Activated CD4-positive, alpha-beta T cell treated with anti-CD3 and anti-CD28 coated beads, Interleukin-2, amount 50 U/mL, for 24 hours (primary cell): ENCODE measurements at places on chromosomes 2 and 18.

DNA sequence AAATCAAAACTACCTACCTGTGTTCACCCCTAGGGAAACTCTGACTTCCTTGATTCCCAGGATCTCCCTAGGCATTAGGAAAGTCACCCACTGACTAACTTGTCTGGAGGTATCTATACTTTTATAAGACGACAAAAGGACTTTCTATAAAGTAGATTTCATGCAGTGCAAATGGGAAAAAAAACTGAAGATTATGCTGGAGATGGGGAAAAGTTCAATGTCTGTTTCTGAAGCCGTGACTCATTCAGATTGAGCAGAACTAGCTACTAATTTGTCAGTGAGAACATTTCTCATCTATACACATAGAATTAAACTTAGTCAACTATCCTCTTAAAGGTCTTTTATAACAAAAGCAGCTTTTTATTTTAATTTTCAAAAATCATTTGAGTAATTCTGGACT lies 6.0 kb downstream of the SEPTIN10 start:
- no peak for DNase-seq

DNA sequence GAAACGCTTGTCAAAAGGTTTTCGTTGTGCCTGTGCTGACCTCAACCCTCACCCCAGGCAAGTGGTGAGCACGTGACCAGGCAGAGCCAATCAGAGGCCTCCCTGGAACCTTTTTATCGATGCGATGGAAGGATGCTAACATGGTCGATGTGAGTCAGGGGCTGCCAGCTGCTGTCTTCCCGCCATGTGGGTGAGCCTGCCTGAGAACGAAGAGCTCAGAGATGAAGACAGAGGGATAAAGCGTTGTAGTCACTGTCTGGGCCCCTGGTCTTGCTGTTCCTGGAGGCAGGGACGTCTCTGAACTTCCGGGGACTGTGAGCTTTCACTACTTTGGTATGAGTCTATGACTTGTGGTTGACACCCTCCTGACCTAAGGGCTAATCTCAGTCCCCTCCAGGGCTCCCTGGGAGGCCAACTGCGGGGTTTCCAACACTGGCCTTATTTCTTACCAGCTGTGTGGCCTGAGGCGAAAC lies 18.6 kb downstream of the DNMT3A start:
- DNase-seq: no peak

DNA sequence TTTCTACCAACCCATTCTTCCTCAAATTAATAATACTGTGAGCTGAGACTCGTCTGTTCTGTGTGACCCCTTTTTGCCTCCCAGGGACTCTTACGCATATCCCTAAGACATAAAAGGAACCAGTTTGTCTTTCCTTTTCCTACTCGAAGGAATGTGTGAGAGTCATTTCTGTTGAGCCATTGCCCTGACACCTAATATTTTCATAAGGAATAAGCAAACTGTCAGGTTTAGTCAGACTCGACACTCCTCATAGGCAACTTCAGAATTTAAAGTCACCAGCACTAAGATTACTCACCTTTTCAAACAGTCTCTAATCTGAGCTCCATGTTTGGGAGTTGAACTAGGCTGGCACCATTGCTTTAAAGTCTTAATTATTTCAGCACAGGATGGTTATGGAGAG lies 305.5 kb downstream of the IKZF2 start:
- no peak for DNase-seq

DNA sequence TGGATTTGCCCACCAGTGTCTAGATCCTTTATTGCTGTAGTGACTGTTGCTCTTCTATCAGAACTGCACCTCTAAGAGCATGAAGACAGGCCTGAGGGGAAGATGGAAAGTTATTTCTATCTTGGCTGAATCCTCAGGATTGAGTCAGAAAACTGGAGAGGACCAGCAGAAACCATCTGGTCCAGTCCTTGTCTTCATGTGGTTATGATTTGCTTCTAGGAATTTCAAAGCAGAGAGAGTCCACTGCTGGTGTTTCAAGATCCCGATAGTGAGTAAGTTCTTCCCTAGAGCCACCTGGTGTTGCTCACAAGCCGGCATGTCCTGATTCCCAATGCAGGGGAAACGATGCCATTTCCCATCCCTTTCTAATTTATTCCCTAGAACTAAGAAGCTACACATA lies 84.2 kb downstream of the NCKAP5 start:
- no peak for DNase-seq

- DNase-seq: no peak
These were observed 40.7 kb upstream of the CABLES1 start for GRCh38 chr18:23094411-23095190.

GRCh38 chr2:73836141-73836943 lies 7.6 kb downstream of the STAMBP start:
- no peak for DNase-seq

DNA sequence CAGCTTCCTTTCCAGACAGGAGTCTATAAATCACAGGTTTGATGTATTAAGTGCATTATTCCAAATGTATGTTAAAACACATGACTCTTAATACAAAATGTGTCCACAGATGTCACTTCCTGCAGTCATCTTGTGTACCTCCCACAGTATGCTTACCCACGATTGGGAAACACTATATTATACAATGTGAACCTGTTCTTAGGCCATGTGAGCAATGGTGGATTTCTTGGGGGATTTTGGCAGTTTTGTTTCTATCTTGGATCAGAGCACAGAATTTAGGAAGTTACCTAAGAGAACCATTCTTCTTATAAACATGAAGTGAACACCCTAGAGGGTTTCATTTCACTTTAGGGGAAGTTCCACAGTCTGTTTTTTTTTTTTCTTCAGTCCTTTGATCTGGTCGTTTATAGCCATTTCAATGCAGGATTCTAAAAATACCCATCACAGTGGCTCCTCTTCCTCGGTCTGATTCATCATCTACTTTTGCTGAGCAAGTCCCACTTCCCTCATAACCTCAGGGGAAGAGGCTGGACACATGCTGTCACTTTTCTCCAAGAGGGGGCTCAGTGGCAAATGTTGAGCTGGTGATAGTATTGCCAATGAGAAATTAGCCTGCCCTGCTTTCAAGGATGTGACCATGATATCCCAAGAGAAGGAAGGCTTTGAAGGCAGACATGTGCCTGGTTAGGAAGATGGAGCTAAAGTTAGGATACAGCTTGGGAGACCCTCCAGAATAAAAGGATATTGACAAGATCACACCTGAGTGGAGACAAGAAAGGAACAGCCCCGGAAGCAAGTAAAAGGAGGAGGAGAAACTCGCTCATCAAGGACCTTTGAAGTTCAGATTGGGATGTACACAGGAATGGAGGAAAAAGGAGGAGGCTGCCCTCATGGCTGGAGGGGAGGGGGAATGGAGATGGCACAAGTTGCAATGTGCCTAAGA lies 22.6 kb downstream of the PLEK start:
- DNase-seq: no peak

DNA sequence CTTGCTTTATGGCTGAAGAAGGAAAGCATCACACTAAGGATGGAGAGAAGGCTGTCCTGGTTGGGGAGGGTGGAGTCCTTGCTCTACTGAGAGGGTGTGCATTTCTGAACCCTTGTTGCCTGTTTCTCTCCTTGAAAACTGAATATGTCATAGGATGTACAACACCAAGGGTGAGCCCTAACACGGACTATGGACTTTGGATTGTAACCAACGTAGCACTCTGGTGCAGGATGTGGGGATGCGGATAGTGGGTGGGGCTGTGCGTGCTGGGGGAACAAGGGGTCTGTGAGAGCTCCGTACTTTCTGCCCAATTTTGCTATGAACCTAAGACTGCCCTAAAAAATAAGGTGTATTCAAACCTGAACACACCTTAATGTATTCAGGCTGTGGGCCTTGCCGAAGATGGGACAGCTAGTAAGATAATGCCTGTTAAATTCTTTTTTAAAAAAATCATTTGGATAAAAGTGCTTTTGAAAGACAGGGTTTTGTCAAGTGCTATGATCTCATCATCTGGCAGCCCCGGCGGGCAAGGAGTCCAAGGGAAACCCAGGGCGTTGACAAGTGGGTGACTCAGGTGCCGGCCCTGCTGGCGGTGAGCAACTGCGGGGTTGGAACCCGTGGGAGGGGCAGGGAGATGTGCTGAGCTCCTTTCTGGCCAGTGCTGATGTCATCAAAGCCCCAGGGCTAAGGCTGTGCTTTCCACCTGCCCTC lies 54.0 kb downstream of the GATA6 start:
- no peak for DNase-seq

DNA sequence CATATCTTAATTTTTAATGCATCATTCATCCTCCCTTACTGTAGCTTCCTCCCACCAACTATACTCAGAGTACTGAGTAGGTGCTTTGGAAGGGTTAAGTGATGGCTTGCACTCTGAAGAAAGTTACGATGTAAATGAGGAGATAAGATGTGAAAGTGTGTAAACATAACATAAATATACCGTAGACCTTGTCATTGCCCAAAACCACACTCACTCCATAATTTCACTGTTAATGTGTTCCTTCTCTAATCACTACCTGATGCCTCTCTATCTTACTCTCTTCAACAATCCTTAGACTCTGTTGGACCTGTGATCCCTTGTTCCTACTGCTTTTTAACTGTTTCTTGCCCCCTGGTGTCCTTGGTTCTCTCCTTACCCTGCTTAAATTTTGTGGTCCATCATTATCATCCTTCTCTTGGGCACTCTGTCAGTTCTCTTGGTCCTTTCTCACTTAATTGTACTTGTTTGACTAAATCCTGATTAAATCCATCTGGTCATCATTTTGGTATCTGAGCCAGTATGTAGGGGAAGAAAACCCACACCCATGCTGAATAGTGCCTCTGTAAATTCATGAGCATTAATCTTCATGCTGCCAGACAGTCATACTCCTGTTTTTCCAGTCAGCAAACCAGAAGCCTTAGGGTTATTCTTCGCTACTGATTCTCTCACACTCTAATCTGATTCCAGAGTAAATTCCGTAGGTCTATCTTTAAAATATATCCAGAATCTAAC lies 45.0 kb downstream of the PMS1 start:
- DNase-seq: no peak
